ENCODE measurements at places on chromosomes 16 and 17. TPM values are rescaled to one million over a fixed set of nuclear protein-coding genes. Genes with fewer than 3 reads are reported as not detected.

Gene PRR35
- total RNA-seq = 2.0 TPM

Gene DCAF7
- total RNA-seq = 80.0 TPM

Gene TP53TG3D
- total RNA-seq = not detected

Gene SMIM36
- total RNA-seq = 3.7 TPM

Gene KRTAP4-9
- not detected for total RNA-seq

Gene CX3CL1
- 12.3 TPM for total RNA-seq

Gene GGT6
- total RNA-seq = 6.9 TPM

Gene DOC2A
- 2.7 TPM for total RNA-seq

Gene WDR90
- total RNA-seq = 33.2 TPM

Gene P2RX1
- 1.0 TPM for total RNA-seq

Gene ALDH3A1
- 7.1 TPM for total RNA-seq

Gene KRT34
- not detected for total RNA-seq

Gene ACSM3
- total RNA-seq = 2.0 TPM

Gene MT2A
- total RNA-seq = 2.6 TPM

Gene DNAAF1
- 0.33 TPM for total RNA-seq

Gene NRN1L
- total RNA-seq = 5.0 TPM

Gene TP53TG3C
- not detected for total RNA-seq

Gene SCPEP1
- 22.4 TPM for total RNA-seq

Gene RGS11
- total RNA-seq = 8.2 TPM

Gene KRT14
- total RNA-seq = 51.0 TPM

Gene AURKB
- total RNA-seq = 16.6 TPM

Gene KRT13
- total RNA-seq = 200 TPM

Gene TP53TG3F
- not detected for total RNA-seq

Gene DNASE1L2
- total RNA-seq = 1.2 TPM

Gene EPX
- total RNA-seq = not detected

Gene SHCBP1
- 7.4 TPM for total RNA-seq

Gene TBC1D3G
- 2.2 TPM for total RNA-seq

Gene OTOP3
- not detected for total RNA-seq

Gene MYL4
- total RNA-seq = 34.5 TPM

Gene SMIM22
- not detected for total RNA-seq

Gene PRR29
- 0.44 TPM for total RNA-seq

Gene TPSAB1
- 3.4 TPM for total RNA-seq

Gene CALB2
- 21.0 TPM for total RNA-seq

Gene TEDC2
- 7.0 TPM for total RNA-seq

Gene KRTAP4-3
- not detected for total RNA-seq

Gene ITGAX
- total RNA-seq = 1.8 TPM

Gene TLCD2
- total RNA-seq = 4.1 TPM

Gene HOXB3
- total RNA-seq = 0.22 TPM

Gene OR3A2
- total RNA-seq = 0.38 TPM

Data from camera-type eye (tissue), 1 donor.